Cardiac fibroblast (primary cell): ENCODE measurements at places on chromosomes 5 and 9.

DNA sequence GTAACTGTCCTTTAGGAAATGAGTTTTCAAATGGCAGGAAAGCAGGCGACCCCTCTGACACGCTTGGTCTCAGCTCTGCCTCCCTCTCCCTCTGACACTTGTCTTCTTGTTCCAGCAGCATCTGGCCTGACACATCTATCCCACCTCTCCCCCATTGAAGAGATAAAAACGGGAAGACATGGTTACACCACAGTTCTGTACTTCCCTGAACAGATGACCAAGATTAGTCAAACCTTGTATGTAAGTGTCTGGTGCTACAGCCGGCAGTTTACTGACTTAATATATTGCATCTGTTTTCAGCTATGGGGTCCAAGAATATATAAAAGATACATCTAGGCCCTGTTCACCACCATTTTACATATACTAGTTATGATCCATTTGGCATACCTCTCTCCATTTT is 29.6 kb upstream of the MLLT3 start:
- no peak for DNase-seq

DNA sequence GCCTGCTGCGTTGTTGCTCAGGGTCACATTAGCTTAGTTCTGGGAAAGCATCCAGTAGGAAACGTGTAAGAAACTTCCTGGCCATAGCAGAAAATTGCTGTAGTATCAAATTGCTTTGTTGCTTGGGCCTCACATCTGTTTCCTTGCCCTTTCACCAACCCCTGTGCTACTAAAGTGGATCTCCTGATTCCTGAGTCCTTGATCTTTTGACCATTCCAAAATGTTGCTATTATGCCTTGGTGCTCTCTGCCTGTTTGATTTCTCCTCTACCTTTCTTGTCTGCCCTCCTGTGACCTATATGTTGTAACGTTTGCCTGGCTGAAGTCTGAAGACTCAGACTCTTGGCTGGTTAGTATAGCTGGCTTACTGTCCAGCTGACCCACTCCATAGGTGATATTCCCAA is 350.5 kb downstream of the ADGRV1 start:
- DNase-seq = peak; percentile 78

DNA sequence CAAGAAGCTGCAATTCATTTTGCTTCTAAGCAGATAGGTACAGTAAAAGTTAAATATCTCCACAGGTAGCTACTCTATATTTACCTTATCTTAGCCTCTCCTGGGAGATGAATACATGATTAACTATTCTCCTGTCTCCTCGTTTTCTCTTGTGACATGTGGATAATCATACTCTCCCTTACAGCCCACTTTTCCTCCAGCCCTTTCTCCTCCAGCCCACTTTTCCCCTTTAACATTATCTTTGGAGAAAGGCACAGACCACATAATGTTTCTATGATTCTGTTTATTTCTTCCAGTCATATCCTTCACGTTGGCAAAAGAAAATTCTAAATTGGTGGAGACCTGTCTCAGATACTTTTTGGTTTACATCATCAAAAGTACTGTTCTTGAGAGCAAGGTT is 84.0 kb downstream of the OSMR start:
- DNase-seq = no peak

- DNase-seq = no peak
Measured at GRCh38 chr5:154264549-154265196, 74.1 kb downstream of the GALNT10 start.

GRCh38 chr9:95836072-95836471 is 39.4 kb upstream of the ERCC6L2 start:
- no peak for DNase-seq

- DNase-seq = no peak
Measured at GRCh38 chr5:134581241-134581981, 51.2 kb downstream of the SAR1B start.

DNA sequence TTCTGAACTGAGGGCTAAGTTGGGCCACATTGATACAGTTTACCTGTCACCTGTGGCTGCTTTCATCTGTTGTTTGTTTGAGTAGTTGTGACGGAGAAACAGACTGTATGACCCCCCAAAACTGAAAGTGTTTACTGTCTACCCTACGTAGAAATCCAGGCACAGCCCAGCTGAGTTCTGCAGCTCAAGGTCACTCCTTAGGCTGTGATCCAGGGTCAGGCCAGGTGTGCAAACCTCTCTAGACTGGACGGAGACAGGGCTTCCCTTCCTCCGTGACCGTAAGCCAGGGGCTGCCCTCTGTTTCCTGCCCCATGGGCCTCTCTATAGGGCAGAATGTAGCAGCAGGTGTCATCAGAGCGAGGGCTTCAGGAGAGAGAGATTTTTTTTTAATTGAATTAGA is 207.9 kb upstream of the OTULINL start:
- DNase-seq = no peak

GRCh38 chr9:4741365-4742089 is 525 bp upstream of the AK3 start:
- DNase-seq = no peak

DNA sequence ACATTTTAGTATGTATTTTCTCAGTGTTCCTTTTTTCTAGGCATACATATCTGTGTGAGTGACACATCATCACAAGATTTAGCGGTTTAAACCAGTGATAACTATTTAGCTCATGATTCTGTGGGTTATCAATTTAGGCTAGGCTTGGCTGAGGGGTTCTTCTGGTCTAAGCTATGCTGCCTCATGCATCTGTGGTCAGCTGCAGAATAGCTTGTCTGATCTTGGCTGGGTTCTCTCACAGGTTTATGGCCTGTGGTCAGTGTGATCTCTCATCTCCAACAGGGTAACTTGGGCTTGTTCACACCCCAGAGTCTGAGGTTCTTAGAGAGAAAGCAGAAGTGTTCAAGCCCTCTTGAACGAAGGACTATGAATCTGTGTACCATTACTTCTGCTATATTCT is 363.3 kb downstream of the KDM4C start:
- DNase-seq = no peak

- DNase-seq = no peak
Measured at GRCh38 chr5:180367300-180367699, 14.2 kb upstream of the GFPT2 start.
